ENCODE measurements at places on chromosomes 13 and 19. TPM values are rescaled to one million over a fixed set of nuclear protein-coding genes. Genes with fewer than 3 reads are reported as not detected.

Gene PTGER1
- polyA plus RNA-seq: 6.3 TPM

Gene ZNF880
- 20.1 TPM for polyA plus RNA-seq

Gene SIGLEC11
- polyA plus RNA-seq: 3.2 TPM

Gene ACP7
- 0.75 TPM for polyA plus RNA-seq

DNA sequence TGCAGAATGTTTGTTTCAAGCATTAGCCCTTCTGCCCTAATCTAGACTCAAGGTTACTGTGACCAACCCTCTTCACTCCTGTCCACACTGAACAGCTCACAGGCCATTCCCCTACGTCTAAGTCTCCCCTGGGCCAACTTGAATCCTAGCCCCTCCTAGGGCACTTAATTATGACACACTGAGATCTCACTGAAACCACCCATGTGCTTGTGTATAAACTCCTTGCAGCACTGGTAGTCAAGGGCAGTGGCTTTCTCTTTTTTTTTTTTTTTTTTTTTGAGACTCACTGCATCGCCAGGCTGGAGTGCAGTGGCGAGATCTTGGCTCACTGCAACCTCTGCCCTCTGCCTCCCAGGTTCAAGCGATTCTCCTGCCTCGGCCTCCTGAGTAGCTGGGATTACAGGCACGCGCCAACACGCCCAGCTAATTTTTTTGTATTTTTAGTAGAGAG lies 1.9 kb upstream of the AKT2 start:
- DNase-seq: no peak

- no peak for DNase-seq
These were observed 39.7 kb downstream of the USP12 start for GRCh38 chr13:27131906-27132305.

- no peak for DNase-seq
These were observed 105.0 kb downstream of the SLC7A1 start for GRCh38 chr13:29490561-29490885.

- DNase-seq: no peak
These were observed 30.5 kb downstream of the MTRF1 start for GRCh38 chr13:41232578-41233480.

DNA sequence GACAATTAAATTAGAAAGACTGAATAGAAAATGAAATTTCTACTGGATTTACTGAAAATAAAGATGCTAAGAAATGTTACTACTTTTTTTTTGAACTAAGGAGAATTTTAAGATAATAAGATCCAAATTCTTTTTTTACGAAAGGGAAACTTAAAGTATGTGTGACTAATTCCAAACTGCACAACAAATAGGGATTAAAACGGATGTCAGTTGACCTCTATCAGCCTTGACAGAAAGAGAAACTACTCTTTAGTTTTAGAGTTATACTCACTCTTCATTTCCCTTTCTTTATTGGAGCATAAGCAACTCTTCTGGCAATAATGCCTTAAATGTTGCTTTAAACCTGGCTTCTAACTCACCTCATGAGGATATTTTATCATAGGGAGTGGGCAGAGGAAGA lies 273.8 kb downstream of the SLITRK6 start:
- no peak for DNase-seq

DNA sequence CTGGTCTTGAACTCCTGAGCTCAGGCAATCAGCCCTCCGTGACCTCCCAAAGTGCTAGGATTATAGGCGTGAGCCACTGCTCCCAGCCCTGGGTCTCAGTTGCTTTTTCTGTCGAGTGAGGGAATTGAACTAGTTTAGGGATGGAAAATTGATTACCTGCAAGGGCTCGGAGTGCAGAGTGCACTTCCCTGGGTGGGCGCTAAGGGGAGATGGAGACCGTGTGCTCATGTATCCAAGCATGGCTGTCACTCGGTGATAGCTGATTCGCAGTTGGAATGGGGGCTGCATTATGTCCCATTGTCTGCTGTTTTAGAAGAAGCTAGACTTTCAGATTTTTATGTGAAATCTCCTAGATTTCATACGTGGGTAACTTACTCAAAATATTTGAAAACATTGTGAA lies 139.9 kb upstream of the RFC3 start:
- DNase-seq: no peak

All from renal pelvis (tissue), 12 donors.